ENCODE measurements at places on chromosomes 13 and 19. TPM values are rescaled to one million over a fixed set of nuclear protein-coding genes. Genes with fewer than 3 reads are reported as not detected.

The SBNO2 gene
- total RNA-seq: 28.6 TPM

The CEACAM16 gene
- total RNA-seq: 0.08 TPM

The ACER1 gene
- total RNA-seq: not detected

The CD209 gene
- total RNA-seq: not detected

The FUT1 gene
- total RNA-seq: 0.13 TPM

The PTH2 gene
- not detected for total RNA-seq

The FAM124A gene
- 2.1 TPM for total RNA-seq

The IGFL3 gene
- total RNA-seq: not detected

The KLK15 gene
- not detected for total RNA-seq

The DCT gene
- total RNA-seq: not detected

The LIM2 gene
- total RNA-seq: not detected

The SKA3 gene
- total RNA-seq: 14.9 TPM

The LRRC4B gene
- total RNA-seq: 0.21 TPM

The ALOX5AP gene
- 9.7 TPM for total RNA-seq

The GNG7 gene
- 0.06 TPM for total RNA-seq

The TJP3 gene
- total RNA-seq: 0.69 TPM

The OR7D2 gene
- not detected for total RNA-seq

The CXCL17 gene
- not detected for total RNA-seq

The KLK4 gene
- total RNA-seq: not detected

The IGLON5 gene
- total RNA-seq: not detected

The SPACA4 gene
- total RNA-seq: not detected

The PDE4C gene
- total RNA-seq: 0.20 TPM

The PSG6 gene
- total RNA-seq: not detected
